ENCODE measurements at places on chromosomes 2 and 18.

DNA sequence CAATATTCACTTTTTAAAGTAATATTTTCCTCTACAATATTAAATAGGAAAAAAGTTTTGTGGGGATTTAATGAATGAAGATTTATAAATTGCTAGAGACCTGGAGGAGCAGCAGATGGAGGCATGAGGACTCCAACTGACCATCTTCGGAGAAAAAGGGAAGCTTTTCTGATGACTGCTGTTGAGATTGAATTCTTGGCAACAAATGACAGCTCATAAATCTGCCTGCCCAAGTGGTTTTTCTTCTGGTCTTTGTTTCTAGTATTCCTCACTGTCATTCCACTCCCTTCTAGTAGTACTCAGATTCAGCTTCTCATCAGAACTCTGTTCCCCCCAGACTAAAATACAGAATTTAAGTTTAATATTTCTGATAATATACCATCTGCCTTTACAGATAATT is 157.0 kb downstream of the EML6 start:
- DNase-seq = no peak

GRCh38 chr2:181810823-181811695 is 80.5 kb upstream of the ITPRID2 start:
- DNase-seq = no peak

- DNase-seq = no peak
Observed at GRCh38 chr2:204234879-204235278, 298.3 kb downstream of the ICOS start.

GRCh38 chr18:26134107-26134506 is 438 bp downstream of the PSMA8 start:
- DNase-seq = no peak

- DNase-seq = no peak
Observed at GRCh38 chr18:70373042-70373519, 84.2 kb downstream of the SOCS6 start.

DNA sequence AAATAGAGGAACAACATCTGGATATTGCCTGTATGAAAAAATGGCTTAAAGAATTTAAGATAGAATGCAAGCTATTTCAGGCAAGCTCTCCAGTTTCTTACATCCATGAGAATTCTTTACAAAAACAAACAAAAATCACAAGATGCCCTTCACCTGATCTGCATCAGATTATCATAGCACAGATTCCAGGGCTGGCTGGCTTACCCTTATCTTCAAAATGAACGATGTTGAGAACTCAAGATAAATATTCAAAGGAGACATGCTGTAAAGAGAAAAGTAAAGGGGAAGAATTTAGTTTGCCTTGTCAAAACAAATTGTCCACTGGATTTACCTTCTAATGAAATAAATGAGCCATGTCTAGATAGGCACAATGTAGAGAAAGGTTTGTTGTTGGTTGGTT is 18.7 kb upstream of the SLC40A1 start:
- no peak for DNase-seq

- DNase-seq = no peak
Observed at GRCh38 chr2:75595541-75596395, 35.0 kb upstream of the EVA1A start.

DNA sequence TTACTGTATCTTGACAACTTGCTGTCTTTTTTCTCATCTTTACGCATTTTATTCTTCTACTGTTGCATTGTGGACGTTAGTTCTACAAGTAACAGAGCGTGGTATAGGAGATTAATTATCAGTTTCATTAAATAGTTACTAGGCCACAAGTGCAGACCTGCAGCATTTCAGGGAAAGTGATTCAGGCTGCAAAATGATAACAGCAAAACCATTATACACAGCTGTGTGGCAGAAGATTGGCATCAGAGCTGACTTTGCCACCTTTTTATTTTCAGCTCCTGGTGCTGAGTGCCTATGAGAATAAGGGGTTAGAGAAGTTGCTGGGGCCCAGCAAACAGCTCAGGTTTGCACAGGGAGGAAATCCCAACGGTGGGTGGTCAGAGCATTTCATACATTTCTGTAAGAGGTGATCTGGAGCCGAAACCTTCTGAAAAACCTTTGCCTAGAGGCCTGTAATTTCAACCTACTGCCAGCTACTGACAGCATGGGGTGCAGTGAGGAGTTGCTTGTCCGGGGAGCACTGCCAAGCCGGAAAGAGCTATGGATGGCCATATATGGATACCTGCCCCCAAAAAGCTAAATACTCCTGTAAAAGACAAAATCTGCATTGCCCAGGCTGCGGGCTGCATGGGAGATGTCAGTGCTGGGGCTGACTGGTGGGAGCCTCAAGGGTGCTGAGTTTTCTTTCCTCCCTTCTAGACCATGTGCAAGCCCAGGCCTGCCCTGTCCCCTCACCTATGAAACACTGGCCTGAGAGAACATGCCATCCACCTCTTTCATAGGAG is 2.7 kb upstream of the CCBE1 start:
- no peak for DNase-seq

- no peak for DNase-seq
Observed at GRCh38 chr2:106117882-106118684, 76.0 kb downstream of the UXS1 start.

GRCh38 chr2:157898591-157898996 is 22.5 kb upstream of the ACVR1 start:
- DNase-seq = no peak

DNA sequence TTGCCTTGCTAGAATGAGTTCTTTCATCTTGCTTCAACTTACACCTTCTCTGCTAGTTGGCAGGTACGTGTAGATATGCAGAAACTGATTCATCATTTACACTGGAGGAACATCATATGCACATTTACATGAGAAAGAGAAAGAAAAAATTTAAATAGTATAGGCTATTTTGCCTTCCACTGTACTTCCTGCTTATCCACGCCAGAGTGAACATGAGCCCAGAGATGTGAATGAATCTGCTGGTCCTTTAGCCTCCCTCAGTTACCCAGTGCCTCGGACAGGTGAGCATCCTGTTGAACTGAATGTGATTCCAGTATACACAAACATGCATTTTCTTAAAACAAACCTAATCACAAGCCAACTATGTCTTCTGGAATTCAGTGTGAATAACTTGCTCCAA is 83.6 kb downstream of the SESTD1 start:
- DNase-seq = no peak

- peak; percentile 10 for DNase-seq
Observed at GRCh38 chr18:49915352-49915751, 102.0 kb upstream of the ACAA2 start.

DNA sequence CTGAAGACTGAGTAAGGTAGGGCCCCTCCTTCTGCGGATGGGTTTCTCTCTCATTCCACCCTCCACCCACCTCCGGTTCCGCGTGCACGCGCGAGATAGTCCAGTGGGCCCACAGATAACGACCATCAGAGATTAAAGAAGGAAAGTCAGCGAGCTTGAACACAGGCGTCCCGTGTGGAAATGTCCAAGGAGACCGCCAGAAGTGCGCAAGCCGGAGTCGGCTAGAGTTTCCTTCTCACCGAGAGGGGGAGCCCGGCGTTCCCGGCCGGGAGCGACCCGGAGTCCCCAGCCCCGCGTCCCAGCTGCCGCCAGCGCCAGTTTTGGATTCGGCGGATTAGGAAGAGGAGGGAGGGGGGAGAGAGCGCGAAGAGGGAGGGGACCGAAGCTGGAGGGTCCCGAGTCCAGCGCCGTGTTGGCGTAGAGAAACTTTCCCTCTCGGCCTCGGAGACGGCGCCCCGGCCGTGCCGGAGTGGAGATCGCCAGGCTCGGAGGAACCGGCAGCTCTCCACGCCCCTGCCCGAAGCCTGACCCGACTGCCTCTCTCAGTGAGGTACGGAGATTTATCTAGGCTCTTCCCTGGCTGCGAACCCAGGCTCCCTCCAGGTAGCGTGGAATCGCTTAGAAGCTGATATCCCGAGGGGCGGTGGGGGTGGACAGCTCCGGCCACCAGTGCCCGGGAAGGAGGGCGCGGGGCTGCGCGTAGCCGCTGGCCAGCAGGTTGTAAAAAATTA is at the start of gene GULP1:
Gene GULP1 (plus strand): TSS at position 258 of the 731 bp plus-strand sequence. CDS start 185,829 bp downstream, outside the sequence.
- DNase-seq = peak; percentile 88

GRCh38 chr2:125169022-125169763 is 1144.1 kb downstream of the CNTNAP5 start:
- no peak for DNase-seq
